ENCODE measurements at places on chromosomes 3 and 15. TPM values are rescaled to one million over a fixed set of nuclear protein-coding genes. Genes with fewer than 3 reads are reported as not detected.

RTP3 gene
- total RNA-seq: not detected

LRRIQ4 gene
- not detected for total RNA-seq

GRCh38 chr15:25407950-25408349 lies 30.9 kb downstream of the UBE3A start:
- peak overlapping the region; percentile 70 for H3K27ac ChIP-seq
- no peak for DNase-seq
- no peaks in the 10 kb centered on the region for H3K36me3 ChIP-seq
- H3K4me1 ChIP-seq: peaks cover 45% of the 10 kb centered on the region
- H3K27me3 ChIP-seq: no peaks in the 10 kb centered on the region

DNA sequence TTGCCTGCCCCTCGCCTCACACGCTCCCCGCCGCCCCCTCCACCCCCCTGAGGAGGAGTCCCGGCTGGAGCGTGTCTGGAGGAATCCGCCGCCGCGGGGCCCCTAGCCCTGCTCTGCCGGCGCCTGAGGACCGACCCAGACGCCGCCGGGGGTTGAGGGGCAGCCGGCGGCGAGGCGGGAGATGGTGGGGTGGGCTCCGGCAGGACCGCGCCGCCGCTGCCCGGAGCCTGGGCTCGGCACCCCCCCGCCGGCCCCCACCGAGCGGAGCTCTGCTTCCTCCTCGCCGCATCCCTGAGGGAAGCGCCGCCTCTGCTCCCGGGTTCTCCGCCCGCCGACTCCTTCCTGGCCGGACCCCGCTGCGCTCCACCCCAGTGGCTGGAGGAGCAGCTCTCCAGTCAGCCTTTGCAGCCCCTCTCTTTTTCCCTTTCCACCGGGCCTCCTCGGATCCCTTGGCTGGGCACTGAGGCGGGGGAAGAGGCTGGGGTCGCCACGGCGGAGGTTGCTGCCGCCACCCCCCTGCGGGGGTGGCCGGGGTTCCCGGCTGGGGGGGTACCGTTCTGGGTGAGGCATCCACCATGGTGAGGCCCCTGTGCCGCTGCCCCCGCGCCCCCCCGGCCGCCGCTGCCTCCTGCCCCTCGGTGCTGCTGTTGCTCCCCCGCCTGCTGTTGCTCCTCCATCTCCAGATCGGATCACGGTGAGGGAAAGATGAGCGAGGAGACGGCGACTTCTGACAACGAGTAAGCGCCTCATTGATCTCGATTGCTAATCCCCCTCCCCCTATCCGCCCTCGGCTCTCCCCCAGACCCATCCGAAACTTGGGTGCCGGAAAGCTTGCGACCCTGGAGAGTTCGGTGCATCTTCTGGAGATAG lies at the start of gene SPRED1:
Gene SPRED1 (plus strand): TSS at position 356 of the 870 bp plus-strand sequence. CDS start 350 bp downstream, at position 706.
- peak; percentile 45 for DNase-seq
- H3K4me3 ChIP-seq: peak within 1 kb of the TSS; percentile 83
- no peaks in the 10 kb centered on the region for H3K27me3 ChIP-seq
- no peaks in the 10 kb centered on the region for H3K4me1 ChIP-seq
- H3K27ac ChIP-seq: peak within 1 kb of the TSS; percentile 94

GRCh38 chr15:47135267-47135666 lies 582.0 kb upstream of the SEMA6D start:
- H3K4me3 ChIP-seq: no peak overlapping the region
- no peak overlapping the region for H3K27ac ChIP-seq
- no peaks in the 10 kb centered on the region for H3K4me1 ChIP-seq
- no peaks in the 10 kb centered on the region for H3K27me3 ChIP-seq

DNA sequence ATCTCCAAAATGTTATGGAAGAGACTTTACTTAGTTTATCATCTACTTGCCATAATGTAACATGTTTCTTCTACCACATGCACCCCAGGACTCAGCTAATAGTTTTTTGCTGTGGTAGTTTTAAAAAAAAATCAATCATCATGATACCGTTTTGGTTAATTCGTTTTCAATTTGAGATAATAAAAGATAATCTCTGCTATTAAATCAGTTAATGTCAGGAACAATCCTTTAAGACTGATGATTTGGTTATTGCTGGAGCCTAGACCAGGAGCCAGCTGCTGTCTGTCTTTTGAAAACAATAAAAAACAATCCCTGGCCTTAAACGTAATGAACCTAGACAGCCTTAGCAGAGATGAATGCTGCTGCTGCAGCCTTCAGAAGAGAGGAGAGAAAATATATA lies 403.7 kb downstream of the OXSM start:
- H3K4me1 ChIP-seq: no peaks in the 10 kb centered on the region
- H3K27ac ChIP-seq: no peak overlapping the region
- no peaks in the 10 kb centered on the region for H3K27me3 ChIP-seq
- H3K4me3 ChIP-seq: no peak overlapping the region

GRCh38 chr15:27587810-27588209 lies 511.3 kb downstream of the OCA2 start:
- no peak overlapping the region for H3K27ac ChIP-seq
- DNase-seq: no peak
- H3K36me3 ChIP-seq: no peaks in the 10 kb centered on the region
- H3K27me3 ChIP-seq: no peaks in the 10 kb centered on the region
- H3K4me3 ChIP-seq: no peak overlapping the region
- no peaks in the 10 kb centered on the region for H3K4me1 ChIP-seq

CD86 gene
- 1.6 TPM for total RNA-seq

SHF gene
- 1.1 TPM for total RNA-seq

GRCh38 chr3:176970770-176971169 lies 226.5 kb downstream of the TBL1XR1 start:
- H3K4me1 ChIP-seq: no peaks in the 10 kb centered on the region
- H3K27me3 ChIP-seq: no peaks in the 10 kb centered on the region
- no peak overlapping the region for H3K27ac ChIP-seq
- no peak for DNase-seq
- H3K4me3 ChIP-seq: no peak overlapping the region

GRCh38 chr15:69491038-69491505 lies 38.5 kb downstream of the RPLP1 start:
- peak overlapping the region; percentile 30 for H3K27ac ChIP-seq
- DNase-seq: peak; percentile 68
- H3K4me1 ChIP-seq: peaks cover 4% of the 10 kb centered on the region
- no peaks in the 10 kb centered on the region for H3K36me3 ChIP-seq

DNA sequence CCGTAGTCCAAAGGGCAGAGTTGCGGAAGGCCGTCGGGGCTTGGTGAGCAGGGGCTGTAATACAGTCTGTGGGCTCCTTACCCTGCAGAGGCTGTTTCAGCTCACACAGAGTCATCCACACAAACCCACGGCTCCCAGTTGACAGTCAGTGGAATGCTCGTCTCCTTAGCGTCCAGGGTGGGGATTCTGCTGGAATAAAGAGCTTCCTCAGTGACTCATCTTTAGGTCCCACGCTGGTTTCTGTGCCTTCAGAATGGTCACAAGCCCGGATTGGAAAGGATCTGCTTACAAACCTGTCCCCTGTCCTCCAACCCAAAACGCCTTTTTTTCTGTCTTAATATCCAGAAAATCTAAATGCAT lies 201.3 kb upstream of the TPM1 start:
- no peak overlapping the region for H3K4me3 ChIP-seq
- H3K27me3 ChIP-seq: no peaks in the 10 kb centered on the region
- H3K4me1 ChIP-seq: peaks cover 14% of the 10 kb centered on the region
- peaks cover 15% of the 10 kb centered on the region for H3K36me3 ChIP-seq
- DNase-seq: no peak

GRCh38 chr15:80476036-80476435 lies 71.9 kb downstream of the ARNT2 start:
- peaks cover 9% of the 10 kb centered on the region for H3K4me1 ChIP-seq
- no peak for DNase-seq
- no peaks in the 10 kb centered on the region for H3K36me3 ChIP-seq
- H3K27ac ChIP-seq: no peak overlapping the region
- no peak overlapping the region for H3K4me3 ChIP-seq

MINDY2 gene
- 9.3 TPM for total RNA-seq

CISH gene
- total RNA-seq: 31.1 TPM

DNA sequence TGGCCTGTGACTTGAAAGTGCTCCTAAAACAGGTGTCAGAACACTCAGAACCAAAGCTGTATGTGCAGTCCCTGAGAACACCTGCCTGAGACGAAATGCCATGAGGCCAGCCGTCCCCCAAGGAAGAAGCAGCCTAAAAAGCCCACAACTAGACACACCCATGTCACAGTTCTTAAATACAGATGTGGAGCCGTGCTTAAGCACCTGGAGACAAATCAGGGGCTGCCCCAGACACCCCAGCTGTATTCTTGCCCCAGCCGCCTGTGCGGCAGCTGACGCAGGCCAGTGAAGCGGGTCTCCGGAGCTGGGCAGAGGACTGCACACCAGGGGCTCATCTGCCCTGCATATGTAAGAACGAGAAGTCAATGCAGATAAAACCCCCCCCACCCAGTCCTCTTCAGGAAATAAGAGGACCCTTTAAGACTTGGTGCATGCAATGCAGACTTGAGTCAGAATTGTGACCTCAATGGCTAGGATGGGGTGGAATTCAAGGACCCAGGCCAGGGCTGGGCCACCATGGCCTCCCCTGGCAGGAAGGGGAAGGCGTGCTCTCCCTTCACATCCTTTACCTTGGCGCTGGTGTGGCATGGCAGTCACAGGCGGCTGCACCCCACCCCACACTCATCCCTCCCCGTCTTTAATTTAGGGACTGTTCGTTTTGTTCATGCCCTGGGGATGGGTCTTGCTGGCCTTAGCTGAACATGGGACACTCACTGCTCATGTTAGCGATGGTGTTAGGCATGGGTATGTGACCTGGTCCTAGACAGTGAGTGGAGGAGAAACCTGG lies 27.7 kb upstream of the PLXNA1 start:
- H3K27me3 ChIP-seq: no peaks in the 10 kb centered on the region
- DNase-seq: no peak
- no peak overlapping the region for H3K27ac ChIP-seq
- H3K4me1 ChIP-seq: peaks cover 3% of the 10 kb centered on the region

DNA sequence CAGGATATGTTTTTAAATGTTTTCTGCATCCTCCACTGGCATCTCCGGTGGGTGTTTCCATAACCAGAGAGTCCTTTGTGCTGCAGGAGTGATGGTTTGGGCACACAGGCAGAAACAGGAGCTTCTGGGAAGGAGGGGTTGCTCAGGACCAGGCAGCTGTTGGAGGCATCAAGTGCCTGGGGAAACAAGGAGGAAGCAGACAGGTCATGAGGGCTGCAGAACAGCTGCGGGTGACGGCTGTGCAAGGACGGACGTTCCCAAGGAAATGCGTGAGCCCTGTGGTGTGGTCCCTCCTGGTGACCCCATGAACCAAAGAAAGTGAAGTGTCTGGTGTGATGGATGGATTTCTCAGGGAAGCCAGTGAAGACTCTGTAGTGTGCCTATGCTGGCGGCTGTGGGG lies 61.2 kb upstream of the TNFAIP8L3 start:
- H3K36me3 ChIP-seq: no peaks in the 10 kb centered on the region
- no peak overlapping the region for H3K27ac ChIP-seq
- no peak overlapping the region for H3K4me3 ChIP-seq
- H3K27me3 ChIP-seq: no peaks in the 10 kb centered on the region
- no peak for DNase-seq

DNA sequence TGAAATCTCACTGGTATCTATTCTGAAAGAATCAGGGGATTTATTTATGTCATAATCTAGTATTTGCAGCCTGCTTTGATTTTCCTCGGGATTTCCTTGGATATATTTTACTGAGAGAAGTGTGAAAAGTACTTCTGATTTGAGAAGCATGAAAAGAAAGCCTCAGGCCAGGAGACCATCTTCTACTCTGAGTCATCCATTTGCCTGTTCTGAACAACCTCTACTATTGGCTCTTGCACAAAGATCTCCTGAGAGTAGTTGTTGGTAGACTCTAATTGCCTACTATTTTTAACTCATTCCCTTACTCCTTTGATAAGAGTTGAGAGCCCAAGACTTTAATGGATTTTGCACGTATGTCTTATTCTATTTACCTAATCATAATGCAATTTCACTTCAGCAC lies 318.9 kb downstream of the BCHE start:
- H3K4me3 ChIP-seq: no peak overlapping the region
- DNase-seq: no peak
- no peaks in the 10 kb centered on the region for H3K36me3 ChIP-seq
- H3K4me1 ChIP-seq: no peaks in the 10 kb centered on the region
- no peaks in the 10 kb centered on the region for H3K27me3 ChIP-seq

DNA sequence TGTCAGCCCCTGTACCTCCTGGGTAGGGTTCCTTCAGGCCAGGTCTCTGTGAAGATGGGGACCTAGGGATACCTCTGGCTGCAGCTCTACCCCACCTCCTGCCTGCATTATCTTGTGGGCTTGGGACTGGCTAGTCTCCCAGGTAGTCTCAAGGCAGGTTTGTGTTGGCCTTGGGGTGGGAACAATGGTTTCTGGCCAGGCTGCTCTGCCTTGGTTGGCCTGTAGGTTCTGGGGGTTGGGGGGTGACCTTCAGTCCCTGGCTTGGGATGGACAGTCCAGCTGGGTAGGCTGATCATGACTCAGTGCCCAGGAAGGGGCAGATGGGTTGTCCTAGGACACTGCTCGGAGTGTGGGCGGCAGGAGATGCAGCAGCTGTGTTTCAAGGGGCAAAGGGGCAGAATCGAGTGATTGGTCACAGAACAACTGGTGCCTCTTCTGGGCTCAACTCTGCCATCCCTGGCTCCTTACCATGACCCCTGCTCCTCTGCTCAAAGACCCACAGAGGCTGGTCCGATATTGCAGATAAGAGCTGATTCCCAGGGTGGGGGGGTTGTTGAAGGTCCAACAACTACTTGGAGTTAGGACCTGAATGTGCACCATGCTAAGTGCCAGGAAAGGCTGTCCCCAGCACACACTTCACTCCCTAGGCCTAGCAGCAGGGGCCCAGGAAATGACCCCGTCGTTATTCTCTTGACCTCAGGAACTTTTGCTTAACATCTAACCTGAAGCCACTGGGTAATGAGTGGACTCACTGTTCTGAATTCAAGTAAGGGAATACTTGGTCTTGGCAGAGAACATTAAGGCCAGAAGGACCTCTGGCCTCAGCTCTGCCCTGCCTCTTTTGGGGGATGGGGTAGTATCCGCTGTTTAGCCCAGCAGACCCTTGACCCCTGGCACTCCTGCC lies 18.1 kb upstream of the BSN start:
- DNase-seq: peak; percentile 48
- peak overlapping the region; percentile 66 for H3K27ac ChIP-seq
- H3K4me1 ChIP-seq: peaks cover 38% of the 10 kb centered on the region
- peaks cover 33% of the 10 kb centered on the region for H3K36me3 ChIP-seq

FSTL1 gene
- 34.6 TPM for total RNA-seq

BLM gene
- total RNA-seq: 11.6 TPM

CIAO2A gene
- 65.2 TPM for total RNA-seq

GOLGA6L4 gene
- 0.51 TPM for total RNA-seq

NCBP2 gene
- 23.4 TPM for total RNA-seq

DNA sequence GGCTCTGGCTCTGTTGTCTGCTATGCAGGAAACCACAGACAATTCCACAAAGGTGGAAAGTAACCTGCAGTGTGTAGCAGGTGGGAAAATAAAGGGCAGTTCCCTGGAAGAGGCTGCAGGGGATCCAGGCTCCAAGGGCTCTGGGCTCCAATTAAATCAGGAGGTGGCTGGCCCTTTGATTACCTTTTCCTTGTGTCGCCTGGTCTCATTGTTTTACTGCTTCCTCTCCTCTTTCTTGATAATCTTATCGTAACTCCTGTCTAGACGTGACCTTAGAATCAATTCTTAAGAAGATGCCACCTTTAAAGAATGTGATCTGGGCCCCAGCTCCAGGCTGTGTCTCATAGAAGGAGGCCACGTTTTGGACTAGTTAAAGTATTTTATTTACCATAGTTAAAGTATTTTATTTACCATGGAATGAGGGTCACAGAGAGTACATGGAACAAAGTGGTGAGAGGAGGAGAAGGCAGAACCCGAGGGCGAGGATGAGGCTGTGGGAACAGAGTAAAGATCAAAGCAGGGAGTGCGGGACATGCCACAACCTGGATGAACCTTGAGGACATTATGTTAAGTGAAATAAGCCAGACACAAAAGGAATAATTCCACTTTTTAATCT lies 237.5 kb upstream of the STT3B start:
- H3K4me1 ChIP-seq: no peaks in the 10 kb centered on the region
- no peaks in the 10 kb centered on the region for H3K27me3 ChIP-seq
- DNase-seq: no peak
- no peak overlapping the region for H3K4me3 ChIP-seq

All from gastrocnemius medialis (tissue), 4 donors.